ENCODE measurements at places on chromosomes 4 and X.

- DNase-seq, result no peak
Measured at GRCh38 chrX:43939187-43939926, 33.8 kb downstream of the NDP start.

DNA sequence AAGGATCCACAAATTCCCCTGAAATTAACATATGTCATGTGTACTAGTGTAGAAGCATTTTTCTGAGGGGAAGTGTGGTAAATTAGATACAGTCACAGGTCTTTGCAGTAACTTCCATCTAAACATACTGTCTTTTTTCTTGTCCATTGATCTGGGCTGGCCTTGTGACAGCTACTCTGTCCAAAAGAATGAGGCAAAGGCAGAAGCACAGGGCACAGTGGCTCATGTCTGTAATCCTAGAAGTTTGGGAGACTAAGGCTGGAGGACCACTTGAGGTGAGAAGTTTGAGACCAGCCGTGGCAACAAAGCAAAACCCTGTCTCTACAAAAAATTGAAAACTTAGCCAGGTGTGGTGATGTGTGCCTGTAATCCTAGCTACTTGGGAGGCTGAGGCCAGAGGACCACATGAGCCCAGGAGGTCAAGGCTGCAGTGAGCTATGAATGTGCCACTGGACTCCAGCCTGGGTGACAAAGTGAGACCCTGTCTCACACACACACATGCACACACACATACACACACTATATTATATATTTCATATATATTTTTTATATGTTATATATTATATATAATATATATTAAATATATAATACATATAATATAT, 47.6 kb downstream of the HAND2 start:
- no peak for DNase-seq

GRCh38 chr4:85967872-85968271, 392.0 kb downstream of the MAPK10 start:
- DNase-seq, result no peak

- peak; percentile 56 for DNase-seq
Measured at GRCh38 chrX:153818571-153819383, 11.6 kb downstream of the PDZD4 start.

- no peak for DNase-seq
Measured at GRCh38 chr4:186685767-186686183, 37.9 kb downstream of the FAT1 start.

DNA sequence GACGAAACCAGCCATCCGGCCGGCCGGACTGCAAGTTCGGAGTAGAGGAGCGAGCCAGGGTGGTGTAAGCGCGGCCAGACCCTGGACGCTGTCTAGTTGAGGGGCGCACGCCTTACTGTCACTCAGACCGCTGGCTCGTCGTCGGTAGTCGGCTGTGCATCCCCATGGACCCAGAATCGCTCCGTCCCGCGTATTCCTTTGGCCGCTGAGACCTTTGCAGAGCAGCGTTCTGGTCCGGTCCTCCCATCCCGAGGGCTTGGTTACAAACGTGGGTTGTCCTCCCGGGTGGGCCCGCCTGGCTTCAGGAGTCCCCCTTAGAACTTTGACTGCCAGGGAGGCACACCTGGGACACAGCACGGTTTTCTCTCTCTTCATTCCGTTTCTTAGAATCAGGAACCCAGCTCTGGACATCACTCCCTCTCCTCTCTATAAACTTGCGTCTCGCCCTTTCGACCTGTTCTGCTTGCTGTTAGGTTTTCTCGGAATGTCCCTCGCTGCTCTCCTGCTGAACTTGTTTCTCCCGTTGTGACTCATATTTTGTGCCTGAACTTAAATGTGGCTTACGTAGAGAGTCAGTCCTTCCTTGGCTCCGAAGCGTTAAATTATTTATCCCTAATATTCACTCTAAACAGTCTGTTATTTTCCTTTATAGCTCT, 672 bp downstream of the PGM2 start:
- peak; percentile 17 for DNase-seq

GRCh38 chr4:165874072-165874790, 1.2 kb downstream of the TLL1 start:
- DNase-seq, result no peak

- no peak for DNase-seq
Measured at GRCh38 chr4:168667921-168668320, 171.1 kb downstream of the PALLD start.

DNA sequence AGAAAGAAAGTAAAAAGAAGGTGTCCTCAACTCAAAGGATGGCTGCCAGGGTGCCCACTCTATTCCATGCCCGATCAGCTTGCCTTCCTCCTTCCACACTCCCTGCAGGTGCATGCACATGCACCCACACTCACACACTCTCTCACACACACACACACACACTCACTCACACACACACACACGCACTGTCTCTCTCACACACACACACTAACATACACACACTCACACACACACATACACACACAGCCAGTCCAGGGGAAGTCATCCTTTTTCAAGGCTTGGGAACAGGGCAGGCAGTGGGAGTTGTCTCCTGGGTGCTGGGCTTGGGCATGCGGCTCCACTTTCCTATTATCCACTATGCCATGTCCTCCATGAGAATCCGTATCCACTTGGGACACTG, 50.4 kb downstream of the CRMP1 start:
- DNase-seq, result no peak

Data from activated CD8-positive, alpha-beta memory T cell treated with anti-CD3 and anti-CD28 coated beads, Interleukin-2, amount 50 U/mL, for 4 hours (primary cell).